ENCODE measurements at places on chromosomes 11 and 22. TPM values are rescaled to one million over a fixed set of nuclear protein-coding genes. Genes with fewer than 3 reads are reported as not detected.

DNA sequence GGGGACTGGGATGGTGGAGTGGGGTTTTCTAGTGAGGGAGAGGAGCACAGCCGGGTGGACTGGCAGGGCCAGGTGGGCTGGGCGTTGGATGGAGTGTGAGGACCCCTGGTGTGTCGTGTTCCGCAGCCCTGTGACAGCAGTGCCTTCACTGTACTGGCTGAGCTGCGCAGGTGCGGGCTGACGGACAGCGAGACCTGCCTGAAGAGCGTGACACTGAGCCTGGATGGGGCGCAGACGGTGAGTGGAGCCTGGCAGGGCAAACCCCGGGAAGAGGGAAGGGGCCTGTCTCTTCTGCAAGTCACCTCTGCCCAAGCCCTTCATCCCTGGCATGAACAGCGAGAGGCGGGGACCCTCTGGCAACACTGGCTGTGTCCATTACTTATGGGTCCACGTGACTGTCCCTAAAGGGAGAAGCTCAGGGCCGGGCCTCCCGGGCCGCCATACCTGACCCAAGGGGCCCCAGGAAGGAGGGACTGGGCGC is 10.0 kb downstream of the MUC5AC start:
- H3K27ac ChIP-seq: no peak overlapping the region
- peaks cover 6% of the 10 kb centered on the region for H3K27me3 ChIP-seq
- no peaks in the 10 kb centered on the region for H3K4me1 ChIP-seq
- H3K4me3 ChIP-seq: no peak overlapping the region

Gene CARNS1
- 0.29 TPM for total RNA-seq

GRCh38 chr11:10388574-10388973 is 66.5 kb upstream of the AMPD3 start:
- no peak for DNase-seq
- H3K27me3 ChIP-seq: peaks cover 7% of the 10 kb centered on the region
- no peak overlapping the region for H3K4me3 ChIP-seq

Gene OLFML1
- not detected for total RNA-seq

DNA sequence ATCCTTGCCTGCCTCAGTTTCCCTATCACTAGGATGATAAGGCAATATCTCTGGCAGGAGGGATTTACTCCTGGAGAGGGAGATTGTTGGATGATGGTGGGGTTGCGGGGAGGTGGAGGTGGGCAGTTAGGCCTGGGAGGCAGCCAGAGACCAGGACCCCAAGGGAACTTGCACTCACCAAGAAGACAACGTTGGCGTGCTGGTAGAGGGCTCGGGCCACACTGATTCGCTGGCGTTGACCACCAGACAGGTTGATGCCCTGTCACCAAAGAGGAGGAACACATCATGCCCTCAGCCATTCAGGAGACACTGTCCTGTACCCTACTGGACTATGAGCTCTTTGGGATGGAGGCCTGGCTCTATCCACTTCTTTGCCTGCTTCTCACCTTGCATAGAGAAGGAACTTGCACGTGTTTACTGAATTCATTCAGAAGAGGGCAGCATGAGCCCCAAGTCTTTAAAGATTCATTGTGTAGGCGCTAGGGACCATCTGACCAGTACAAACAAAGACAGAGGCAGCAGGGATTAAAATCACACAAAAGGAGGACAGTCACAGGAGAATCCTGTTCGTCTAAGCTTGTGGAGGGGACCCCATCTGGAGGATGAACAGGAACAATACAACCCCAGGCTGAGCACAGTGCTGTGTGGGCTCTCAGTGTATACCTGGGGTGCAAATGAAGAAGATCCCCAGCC is 24.2 kb upstream of the KCNJ11 start:
- peak overlapping the region; percentile 65 for H3K27ac ChIP-seq
- no peak overlapping the region for H3K4me3 ChIP-seq
- H3K36me3 ChIP-seq: no peaks in the 10 kb centered on the region
- H3K27me3 ChIP-seq: peaks cover 8% of the 10 kb centered on the region
- H3K4me1 ChIP-seq: peaks cover 10% of the 10 kb centered on the region

- no peak overlapping the region for H3K4me3 ChIP-seq
- peaks cover 20% of the 10 kb centered on the region for H3K36me3 ChIP-seq
- no peak overlapping the region for H3K27ac ChIP-seq
- peaks cover 25% of the 10 kb centered on the region for H3K4me1 ChIP-seq
- H3K27me3 ChIP-seq: no peaks in the 10 kb centered on the region
- no peak for DNase-seq
Observed at GRCh38 chr22:29798318-29798717, 31.1 kb downstream of the UQCR10 start.

DNA sequence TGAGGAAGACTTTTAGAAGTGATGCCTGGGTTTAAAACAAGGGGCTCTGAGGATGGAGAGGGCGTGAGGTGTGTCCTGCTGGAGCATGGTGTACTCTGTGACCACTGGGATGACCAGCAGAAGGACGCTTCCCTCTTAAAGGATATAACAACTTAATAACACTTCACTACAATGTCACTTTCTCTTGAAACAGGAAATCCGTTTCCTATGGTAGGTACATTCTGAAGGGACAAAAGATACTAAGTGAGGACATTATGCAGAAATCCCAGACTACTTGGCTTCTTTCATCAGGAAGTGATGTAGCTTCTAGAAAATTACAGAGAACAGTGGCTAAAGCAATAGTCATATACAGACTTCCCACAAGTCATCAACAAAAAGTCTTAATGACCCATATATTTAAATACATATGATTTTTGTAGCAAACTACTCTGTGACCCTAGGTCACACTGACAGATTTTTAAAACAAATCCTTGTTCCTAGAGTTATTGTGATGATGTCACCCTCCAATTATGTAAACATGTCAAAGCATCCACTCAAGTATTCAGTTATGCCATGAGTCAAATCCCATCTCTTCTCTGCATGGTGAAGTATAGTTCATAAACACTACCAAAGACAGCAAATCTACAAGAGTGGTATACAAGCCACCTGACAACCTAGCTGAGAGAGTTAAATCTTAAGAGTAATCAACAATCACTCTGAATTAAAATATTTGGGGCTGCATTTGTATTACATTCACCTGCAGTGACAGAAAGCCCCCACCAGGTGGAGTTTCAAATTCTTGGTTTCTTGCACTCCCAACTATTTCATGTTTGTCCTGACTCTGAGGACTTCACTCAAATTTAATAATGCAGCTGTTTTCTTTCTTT is 32.8 kb downstream of the PITPNB start:
- H3K4me3 ChIP-seq: no peak overlapping the region
- peaks cover 9% of the 10 kb centered on the region for H3K4me1 ChIP-seq
- H3K27ac ChIP-seq: no peak overlapping the region
- no peaks in the 10 kb centered on the region for H3K27me3 ChIP-seq
- H3K36me3 ChIP-seq: peaks cover 7% of the 10 kb centered on the region

Gene MRGPRF
- total RNA-seq: 0.24 TPM

- H3K36me3 ChIP-seq: no peaks in the 10 kb centered on the region
- H3K4me3 ChIP-seq: no peak overlapping the region
- DNase-seq: no peak
- H3K27me3 ChIP-seq: peaks cover 29% of the 10 kb centered on the region
- peaks cover 22% of the 10 kb centered on the region for H3K4me1 ChIP-seq
Observed at GRCh38 chr22:43293259-43293654, 49.9 kb downstream of the SCUBE1 start.
